ENCODE measurements at places on chromosomes 4 and X. TPM values are rescaled to one million over a fixed set of nuclear protein-coding genes. Genes with fewer than 3 reads are reported as not detected.

- H3K4me3 ChIP-seq: no peak overlapping the region
- no peak overlapping the region for H3K27ac ChIP-seq
- no peaks in the 10 kb centered on the region for H3K27me3 ChIP-seq
- H3K4me1 ChIP-seq: peaks cover 2% of the 10 kb centered on the region
- no peaks in the 10 kb centered on the region for H3K36me3 ChIP-seq
Measured at GRCh38 chr4:85260064-85260463, 214.9 kb upstream of the ARHGAP24 start.

DNA sequence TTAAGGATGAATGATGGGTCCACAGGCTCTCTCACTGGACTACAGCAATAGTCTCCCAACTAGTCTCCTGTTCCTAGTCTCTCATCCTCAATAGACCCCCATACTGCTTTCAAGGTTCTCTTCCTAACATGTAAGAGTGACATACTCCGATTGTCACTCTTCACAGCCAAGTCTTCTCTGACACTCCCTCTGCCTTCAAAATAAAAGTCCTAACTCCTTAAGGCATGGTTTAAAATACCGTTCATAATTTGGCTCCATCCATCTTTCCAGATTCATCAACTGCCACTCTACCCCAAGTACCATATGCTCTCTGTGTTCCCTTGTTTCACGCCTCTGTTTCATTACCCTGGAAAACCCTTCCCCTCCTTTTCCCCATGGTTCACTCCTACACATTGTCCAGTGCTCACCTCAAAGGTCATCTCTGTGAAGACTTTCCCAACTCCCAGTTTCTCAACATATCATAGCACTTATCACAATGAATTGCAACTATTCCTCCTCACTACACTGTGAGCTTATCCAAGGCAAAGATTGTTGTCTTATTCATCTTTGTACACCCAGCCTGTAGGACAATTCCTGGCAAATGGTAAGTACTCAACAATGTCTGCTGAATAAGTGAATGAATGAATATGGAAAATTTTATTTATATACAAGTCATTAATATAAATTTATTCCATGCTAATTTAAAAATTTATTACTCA is 26.0 kb downstream of the SMARCA1 start:
- H3K4me1 ChIP-seq: no peaks in the 10 kb centered on the region
- H3K27ac ChIP-seq: no peak overlapping the region
- no peak for DNase-seq
- H3K36me3 ChIP-seq: peaks cover 3% of the 10 kb centered on the region

- no peaks in the 10 kb centered on the region for H3K27me3 ChIP-seq
- no peak overlapping the region for H3K4me3 ChIP-seq
- H3K36me3 ChIP-seq: no peaks in the 10 kb centered on the region
- no peak for DNase-seq
- H3K4me1 ChIP-seq: no peaks in the 10 kb centered on the region
Measured at GRCh38 chr4:157271166-157271869, 50.8 kb downstream of the GRIA2 start.

Gene PFKFB1
- polyA plus RNA-seq: 1.1 TPM

Measured in kidney (tissue), 22 donors.